ENCODE measurements at places on chromosomes 13 and 19.

DNA sequence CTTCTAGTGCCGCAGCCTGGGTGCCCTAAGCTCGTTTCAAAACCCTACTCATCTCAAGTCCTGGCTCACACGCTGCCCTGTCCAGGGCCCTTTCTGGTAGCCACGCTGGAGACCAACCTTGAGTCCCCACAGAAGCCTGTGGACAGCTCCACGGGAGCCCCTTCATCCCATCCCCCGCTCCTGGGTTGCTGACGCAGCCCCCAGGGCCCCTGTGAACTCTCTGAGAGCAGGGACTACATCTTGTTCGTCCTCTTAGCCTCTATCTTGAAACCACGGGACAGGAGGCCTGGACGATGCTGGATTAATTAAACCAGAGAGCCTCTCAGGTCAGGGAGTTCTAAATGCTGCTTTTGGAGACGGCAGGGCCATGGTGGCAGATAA lies 7.4 kb downstream of the MLLT1 start:
- DNase-seq, result no peak

- no peak for DNase-seq
Observed at GRCh38 chr19:46499692-46500091, 4.0 kb upstream of the PNMA8B start.

GRCh38 chr13:29567411-29567810 lies 28.1 kb downstream of the SLC7A1 start:
- no peak for DNase-seq

DNA sequence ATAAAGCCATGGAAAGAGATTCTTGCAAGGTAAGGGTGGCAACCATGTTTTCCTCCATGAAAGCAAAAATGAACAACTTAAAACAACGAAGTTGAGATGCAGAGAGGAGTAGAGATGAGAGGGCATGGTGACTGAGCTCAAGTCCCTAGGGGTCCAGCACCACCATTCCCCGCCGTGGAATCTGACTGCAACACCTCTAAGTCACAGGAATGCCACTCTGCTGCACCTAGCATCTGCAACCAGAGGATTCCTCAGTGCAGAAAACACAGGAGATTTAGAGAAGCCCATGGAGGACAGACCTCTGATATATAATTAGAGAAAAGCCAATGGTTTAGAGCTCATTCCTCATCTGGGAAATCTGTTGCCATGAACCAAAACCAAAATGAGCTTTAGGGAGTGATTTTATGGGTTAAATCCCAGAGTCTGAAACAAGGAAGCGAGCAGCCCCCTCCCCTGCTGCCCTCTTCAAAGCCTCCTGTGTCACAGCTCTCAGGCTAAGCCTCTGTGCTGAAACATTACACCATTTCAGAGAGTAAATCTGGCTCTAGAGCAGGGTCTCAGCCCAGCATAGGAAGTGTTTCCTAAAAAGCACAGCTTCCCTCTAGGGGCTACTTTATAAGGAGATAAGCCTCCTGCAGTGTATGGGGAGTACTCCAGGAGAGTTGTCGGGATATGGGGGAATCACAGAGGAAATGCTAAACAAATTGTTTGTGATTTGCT lies 1043.6 kb downstream of the UQCRFS1 start:
- no peak for DNase-seq

DNA sequence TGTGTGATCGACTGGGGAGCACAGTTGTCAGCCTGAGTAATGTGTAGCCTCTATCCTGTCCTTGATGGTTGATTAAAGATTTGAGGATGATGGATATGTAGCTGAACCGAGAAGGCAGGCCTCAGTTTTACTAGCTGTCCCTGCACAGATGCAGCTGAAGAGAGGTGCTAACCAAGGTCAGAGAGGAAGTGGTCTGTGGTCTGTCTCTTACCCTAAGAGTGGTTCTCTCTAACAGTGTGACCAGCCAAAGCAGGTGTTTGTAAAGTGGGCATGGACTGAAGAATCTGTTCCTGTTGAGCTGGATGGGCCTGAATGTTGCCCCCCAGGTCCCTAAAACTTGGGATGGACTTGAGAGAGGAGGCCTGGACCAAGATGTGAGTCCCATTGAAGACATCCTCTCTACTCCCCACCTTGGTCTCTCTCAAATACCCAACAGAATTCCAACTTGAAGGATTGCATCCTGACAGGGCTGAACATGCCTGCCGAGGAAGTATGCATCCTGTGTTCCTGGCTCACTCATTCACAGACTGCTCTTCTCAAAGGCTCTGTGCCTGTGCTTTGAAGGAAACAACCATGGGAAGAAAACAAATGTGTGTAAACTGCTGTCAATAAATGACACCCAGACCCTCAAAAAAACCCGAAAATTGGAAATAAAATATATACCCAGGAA lies 223.8 kb downstream of the MAB21L1 start:
- DNase-seq, result no peak

Measured in AG04450 (cell line).